ENCODE measurements at places on chromosomes 2 and 18. TPM values are rescaled to one million over a fixed set of nuclear protein-coding genes. Genes with fewer than 3 reads are reported as not detected.

- DNase-seq, result no peak
These were observed 16.9 kb upstream of the RNU4ATAC start for GRCh38 chr2:121513597-121514333.

DNA sequence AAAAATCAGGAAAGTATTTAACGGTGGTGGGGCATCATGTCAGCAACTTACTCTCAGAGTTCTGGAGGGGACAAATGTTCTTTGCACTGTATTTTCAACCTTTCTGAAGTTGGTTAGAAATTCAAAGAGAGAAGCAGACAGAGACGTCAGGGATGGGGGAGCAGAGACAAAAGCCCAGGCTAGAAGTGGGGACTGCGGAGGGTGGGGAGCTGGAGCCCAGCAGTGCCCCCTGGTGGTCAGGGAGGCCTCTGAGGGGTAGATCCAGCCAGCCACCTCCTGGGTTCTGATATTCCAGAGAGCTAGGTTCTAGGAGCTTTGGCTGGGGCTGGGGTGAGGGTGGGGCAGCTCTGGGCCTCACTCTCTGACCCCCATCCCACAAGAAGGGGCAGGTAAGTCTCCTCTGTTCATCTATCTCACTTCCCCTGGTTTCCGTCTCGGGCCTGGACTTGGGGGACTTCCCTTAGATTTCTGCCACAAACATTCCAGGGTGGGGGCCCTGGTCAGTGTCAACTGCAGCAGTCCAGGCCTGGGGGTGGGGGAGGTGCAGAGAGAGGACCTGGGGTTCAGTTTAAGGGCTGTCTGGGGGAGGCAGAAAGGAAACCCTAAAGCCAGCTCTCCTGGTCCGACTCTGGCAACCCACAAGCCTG, 8.9 kb downstream of the TNS1 start:
- no peak for DNase-seq

- no peak for DNase-seq
These were observed 166.8 kb upstream of the CHAC2 start for GRCh38 chr2:53600815-53601214.

DNA sequence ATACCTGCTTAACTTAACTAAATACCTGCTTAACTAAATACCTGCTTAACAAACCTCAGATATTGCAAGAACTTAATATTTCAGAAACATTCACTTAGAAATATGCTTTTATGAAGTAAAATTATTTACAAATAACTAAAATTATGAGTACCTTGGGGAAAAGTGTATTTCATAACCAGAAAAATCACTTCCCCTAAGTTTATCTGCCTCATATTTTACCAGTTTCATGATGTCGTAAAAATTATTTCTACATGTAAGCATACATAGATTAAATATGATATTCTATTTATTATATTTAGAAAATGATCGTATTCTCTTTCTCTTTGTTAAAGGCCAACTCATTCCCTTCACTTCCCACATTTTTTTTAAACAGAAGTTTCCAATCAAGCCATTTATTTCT, 41.5 kb upstream of the DSC1 start:
- no peak for DNase-seq

DNA sequence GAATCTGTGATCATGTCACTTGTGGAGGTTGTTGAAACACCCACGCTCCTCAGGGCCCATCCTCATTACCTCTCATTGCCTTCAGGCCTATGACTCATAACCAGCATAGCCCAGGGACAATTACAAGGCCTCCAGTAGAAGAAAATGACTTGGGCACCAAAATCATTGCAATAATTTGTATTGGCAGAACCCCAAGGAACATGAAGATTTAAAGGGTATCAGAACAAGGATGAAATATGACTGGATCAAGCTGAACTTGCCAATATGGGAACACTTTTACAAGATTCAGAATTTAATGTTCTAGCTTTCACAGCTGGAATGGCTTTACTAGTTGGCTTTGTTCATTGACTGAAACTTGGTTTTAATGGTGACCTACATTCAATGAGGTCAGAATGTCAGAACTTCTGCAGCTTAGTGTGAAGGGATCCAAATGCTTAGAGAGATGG, 156.4 kb downstream of the COPS8 start:
- no peak for DNase-seq

GRCh38 chr2:168369031-168369430, 87.0 kb upstream of the CERS6 start:
- no peak for DNase-seq

The STK11IP gene
- total RNA-seq, result 5.4 TPM

The CHRNA1 gene
- 1.1 TPM for total RNA-seq
